ENCODE measurements at places on chromosomes 12 and 14.
A peak's percentile ranks its signal among the peaks of the same experiment; 100 is the strongest.

- DNase-seq = no peak
Observed at GRCh38 chr14:103516426-103517173, 6.0 kb downstream of the CKB start.

- no peak for DNase-seq
Observed at GRCh38 chr12:81888961-81889360, 129.8 kb upstream of the PPFIA2 start.

- DNase-seq = no peak
Observed at GRCh38 chr14:50091240-50091913, 25.0 kb downstream of the VCPKMT start.

DNA sequence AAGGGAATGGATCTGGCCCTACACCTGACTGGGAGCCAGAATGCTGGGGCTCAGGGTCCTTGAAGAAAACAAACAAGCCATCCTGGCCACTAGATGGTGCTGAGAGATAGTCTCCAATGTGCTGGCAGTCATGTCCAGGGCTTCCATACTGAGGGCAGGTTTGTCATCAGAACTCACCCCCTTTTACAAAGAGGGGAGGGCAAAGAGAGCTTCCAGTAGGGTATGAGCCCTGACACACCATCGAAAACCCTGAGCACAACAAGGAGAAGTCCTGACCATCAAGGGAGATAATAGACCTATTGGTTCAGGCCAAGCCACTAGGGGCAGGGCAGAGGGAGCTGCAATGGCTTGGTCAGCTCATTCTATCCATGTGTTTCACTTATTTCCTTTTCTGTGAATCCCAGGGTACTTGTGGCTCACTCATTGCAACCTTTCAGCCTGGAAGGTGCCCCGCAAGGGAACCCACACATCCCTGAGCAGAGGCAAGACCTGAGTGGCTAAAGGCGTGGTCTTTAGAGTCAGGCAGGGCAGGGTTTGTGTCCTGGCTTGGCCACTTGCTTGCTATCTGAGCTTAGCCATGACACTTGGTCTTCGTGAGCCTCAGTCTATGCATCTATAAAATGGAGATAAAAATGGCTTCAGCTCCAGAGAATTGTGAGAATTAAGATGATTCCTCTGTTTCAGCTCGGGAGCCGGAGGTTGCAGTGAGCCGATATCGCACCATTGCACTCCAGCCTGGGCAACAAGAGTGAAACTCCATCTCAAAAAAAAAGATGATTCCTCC is 6.2 kb upstream of the PLEKHH1 start:
- peak; percentile 26 for DNase-seq

DNA sequence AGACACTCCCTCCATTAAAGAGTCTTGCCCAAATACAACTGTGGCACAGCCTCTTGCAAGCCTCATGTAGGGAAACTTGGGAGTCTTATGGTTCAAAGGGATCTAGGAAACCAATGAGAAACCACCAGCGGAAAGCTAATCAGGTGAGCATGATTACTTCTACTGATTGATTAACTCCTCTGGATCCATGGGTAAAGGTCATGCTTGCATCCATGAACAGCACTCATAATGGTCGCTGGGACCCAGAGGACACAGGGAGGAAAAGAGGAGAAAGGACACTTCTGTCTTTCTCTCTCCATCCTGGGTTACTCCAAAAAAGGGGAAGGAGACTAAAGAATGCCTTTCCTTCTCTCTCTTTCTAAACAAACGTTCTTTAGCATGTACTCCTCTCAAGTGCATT is 1397.2 kb downstream of the LRFN5 start:
- DNase-seq = no peak

GRCh38 chr12:20390846-20391245 is 22.5 kb downstream of the PDE3A start:
- DNase-seq = no peak

GRCh38 chr14:49984424-49984823 is 91.5 kb downstream of the ARF6 start:
- no peak for DNase-seq

DNA sequence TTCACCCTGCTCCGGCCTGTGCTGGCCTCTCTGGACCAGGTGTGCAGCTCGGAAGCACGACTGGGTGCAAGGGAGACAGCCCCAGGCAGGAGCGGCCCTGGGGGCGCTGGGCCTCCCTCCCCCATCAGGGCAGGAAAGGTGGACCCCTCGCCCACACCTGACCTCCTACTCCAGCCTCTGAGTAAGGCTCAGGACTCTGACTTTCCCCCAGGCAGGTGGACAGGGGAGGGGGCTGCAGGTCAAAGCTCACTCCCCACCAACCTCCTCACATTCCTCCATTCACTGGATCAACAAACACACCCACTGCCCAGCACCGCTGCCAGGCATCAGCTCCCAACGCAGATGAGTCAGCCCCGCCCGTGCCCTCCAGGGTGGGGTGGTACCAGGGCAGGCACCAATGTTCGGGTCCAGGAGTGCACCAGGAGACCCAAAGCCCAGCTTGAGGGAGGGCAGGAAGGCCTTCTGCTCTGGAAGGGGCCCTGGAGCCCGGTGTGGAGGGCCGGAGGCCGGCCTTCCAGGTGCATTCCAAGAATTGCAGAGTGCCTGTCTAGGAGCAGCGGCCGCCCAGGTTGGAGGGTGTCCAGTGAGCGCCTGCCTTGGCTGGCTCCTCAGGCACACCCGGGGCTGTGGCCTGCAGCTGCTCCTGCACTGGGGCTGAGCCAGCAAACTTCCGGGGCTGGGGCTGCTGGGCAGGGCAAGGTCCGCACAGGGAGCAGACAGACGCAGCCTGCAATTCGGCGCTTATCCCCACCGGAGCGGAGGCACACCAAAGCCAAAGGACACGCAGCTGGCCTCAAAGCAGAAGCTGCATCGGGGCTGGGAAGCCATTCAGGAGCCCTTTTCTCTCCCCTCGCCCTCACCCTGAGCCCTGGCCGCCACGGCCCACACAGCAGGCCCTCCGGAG is 1.6 kb upstream of the INF2 start:
- no peak for DNase-seq

- no peak for DNase-seq
Observed at GRCh38 chr12:84825149-84825548, 87.5 kb downstream of the SLC6A15 start.

DNA sequence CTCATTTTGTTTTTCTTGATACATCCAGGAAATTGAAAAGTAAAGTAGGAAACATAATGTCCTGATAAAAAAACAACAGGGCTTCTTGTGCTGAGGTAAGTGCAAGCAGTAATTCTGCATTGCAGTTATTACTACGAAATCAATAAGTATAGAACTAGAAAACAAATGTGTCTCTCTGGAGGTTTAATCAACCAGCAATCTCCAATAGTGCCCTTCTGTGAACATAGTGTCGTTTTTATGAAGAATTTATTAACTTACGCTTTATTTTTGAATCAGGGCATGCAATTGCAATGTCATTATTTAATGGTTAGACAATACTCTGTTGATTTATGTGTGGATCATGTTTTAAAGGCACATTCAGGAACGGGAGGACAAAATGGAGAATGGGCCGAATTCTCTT is 494.1 kb upstream of the NOVA1 start:
- DNase-seq = no peak

GRCh38 chr12:47114481-47114892 is 34.7 kb upstream of the AMIGO2 start:
- DNase-seq = no peak

GRCh38 chr12:25789541-25789944 is 168.9 kb upstream of the RASSF8 start:
- DNase-seq = no peak

DNA sequence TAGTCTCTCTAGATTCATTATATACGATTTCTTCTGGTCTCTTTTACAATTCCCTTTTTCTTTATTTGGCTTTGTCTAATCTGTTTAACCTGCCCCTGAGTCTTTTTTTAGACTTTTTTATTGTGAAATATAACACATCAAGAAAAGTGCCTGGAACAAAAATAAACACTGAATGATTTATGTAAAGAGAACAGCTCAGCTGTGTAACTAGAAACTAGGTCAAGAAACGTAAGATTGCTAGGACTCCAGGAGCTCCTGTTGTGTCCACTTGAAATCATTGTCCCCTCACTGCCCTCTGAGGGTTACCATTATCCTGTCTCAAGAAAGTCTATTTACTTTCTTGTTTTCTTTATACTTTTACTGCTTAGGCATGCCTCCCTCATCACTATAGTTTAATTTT is 23.1 kb downstream of the EXD2 start:
- DNase-seq = no peak

GRCh38 chr14:36556811-36557433 is 25.5 kb downstream of the NKX2-8 start:
- no peak for DNase-seq

- DNase-seq = no peak
Observed at GRCh38 chr14:31080056-31080455, 53.9 kb upstream of the STRN3 start.

GRCh38 chr14:87767567-87767901 is 225.4 kb downstream of the GALC start:
- DNase-seq = no peak
